ENCODE measurements at places on chromosomes 2 and 18.

GRCh38 chr2:124246170-124246569 is 221.1 kb downstream of the CNTNAP5 start:
- no peak for DNase-seq

GRCh38 chr2:196399096-196399495 is 227.7 kb upstream of the STK17B start:
- no peak for DNase-seq

DNA sequence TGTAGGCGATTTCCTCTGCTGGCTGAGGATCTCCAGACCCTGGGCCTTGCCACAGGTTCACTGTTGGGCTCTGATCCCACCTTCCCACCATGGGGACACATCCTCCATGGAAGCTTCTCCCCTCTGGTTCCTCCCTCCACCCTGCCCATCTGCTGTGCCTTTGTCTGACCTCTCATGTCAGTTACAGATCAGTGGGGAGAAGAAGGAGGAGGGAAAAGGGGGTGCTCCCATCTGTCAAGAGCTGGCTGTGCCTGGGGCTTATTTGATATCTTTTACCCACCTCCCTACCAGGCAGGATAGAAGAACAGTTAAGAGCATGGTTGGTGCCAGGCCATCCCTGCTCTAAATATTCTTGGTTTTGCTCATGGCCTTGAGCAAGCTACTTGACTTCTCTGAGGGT is 12.3 kb upstream of the DNAJB2 start:
- DNase-seq = no peak

GRCh38 chr2:238518172-238518820 is 91.6 kb downstream of the ASB1 start:
- no peak for DNase-seq

- DNase-seq = no peak
These were observed 3.4 kb upstream of the FAM161A start for GRCh38 chr2:61857224-61857623.

GRCh38 chr18:71554686-71555085 is 989.5 kb downstream of the CBLN2 start:
- no peak for DNase-seq

GRCh38 chr18:48813833-48814489 is 136.8 kb downstream of the SMAD7 start:
- DNase-seq = peak; percentile 53

GRCh38 chr2:6073191-6074088 is 381.3 kb downstream of the SOX11 start:
- no peak for DNase-seq

DNA sequence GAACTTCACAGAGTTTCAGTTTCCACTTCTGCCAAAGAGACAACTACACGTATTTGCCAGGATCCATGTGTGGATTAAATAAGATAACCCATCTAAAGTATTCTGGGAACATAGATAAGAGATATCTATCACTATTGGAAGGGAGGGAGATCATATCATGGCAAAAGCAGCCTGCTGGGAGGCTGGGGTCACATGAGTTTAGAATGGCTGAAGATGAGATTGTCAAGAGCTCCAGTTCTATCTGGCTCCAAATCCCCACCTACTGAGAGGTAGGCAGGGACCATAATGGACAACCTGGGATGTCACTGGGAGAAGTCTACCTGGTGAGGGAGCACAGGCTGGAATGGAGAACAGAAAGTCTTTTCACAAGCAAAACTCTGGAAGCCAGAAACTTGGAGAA is 192.6 kb upstream of the ST6GAL2 start:
- no peak for DNase-seq

DNA sequence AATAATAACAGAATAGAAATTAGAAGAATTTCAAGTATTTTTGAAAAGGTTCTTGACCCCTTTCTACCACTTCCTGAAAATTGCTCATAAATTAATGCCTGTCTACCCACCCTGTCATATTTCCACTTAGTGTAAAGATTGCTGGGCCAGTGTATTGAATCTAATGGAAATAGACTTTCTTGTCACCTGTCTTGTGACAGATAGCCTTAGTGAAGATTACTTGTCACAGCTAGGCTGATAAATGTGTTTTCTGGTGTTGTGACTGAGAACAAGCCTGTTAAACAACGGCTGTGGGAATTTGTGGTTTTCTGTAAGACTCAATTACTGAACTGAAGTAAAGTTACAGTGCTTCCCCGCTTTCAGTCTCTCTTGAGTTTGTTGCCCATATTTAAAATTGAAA is 37.0 kb downstream of the PIK3C3 start:
- DNase-seq = no peak

GRCh38 chr2:218979846-218980734 is 4.9 kb downstream of the FEV start:
- DNase-seq = peak; percentile 85

DNA sequence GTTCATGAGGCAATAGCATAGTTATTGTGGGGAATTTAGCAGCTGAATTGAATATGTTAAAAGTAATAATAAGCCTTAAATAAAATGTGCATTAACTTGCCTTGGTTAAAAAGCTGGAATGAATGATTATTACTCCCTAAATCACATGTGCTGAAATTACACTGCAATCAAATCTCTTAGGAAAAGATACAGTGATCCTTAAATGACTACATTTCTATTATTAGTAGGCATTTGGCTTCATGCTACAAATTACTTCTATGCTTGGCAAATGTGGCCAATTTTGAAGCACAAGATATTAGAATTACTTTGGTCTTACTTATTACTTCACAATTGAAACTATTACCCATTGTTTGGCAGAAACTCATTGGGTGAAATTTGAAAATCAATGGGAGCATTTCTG is 5.4 kb downstream of the RND3 start:
- DNase-seq = no peak

- no peak for DNase-seq
These were observed 78.6 kb downstream of the RFTN2 start for GRCh38 chr2:197596766-197597165.

GRCh38 chr2:25405611-25406295 is 64.0 kb upstream of the DNMT3A start:
- no peak for DNase-seq

DNA sequence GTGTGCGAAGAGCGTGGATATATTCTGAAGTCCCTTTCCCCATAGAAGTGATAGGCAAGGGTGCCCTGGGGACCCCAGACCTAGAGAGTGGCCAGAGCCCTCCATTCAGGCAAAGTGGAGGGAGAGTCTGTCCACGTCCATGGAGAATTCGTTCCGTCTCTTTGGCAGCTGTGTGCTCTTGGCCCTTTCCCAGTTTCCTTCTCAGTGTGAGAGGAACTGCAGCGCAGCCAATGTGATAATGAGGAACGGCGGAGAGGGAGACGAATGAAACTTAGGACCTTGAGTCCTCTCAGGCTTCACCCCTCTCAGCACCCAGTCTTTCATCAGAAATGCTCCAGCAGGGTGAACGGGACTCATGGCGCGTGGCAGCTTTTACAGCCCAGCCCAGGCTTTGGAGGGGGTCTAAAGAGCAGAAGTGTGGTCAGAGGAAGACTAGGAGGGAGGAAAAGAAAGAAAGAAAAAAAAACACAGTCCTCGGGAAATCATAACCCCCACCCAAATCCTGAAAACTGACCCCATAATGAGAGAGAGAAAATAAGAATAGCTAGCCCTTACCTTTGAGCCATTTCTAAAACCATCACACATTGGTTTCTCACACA is 95.0 kb upstream of the RIOK3 start:
- no peak for DNase-seq

GRCh38 chr2:147255812-147256211 is 589.0 kb upstream of the ACVR2A start:
- no peak for DNase-seq

GRCh38 chr2:168050377-168050776 is 197.0 kb downstream of the STK39 start:
- no peak for DNase-seq

GRCh38 chr18:79092874-79093273 is 23.7 kb downstream of the ATP9B start:
- DNase-seq = no peak

GRCh38 chr18:47877892-47878291 is 52.6 kb downstream of the SMAD2 start:
- no peak for DNase-seq

DNA sequence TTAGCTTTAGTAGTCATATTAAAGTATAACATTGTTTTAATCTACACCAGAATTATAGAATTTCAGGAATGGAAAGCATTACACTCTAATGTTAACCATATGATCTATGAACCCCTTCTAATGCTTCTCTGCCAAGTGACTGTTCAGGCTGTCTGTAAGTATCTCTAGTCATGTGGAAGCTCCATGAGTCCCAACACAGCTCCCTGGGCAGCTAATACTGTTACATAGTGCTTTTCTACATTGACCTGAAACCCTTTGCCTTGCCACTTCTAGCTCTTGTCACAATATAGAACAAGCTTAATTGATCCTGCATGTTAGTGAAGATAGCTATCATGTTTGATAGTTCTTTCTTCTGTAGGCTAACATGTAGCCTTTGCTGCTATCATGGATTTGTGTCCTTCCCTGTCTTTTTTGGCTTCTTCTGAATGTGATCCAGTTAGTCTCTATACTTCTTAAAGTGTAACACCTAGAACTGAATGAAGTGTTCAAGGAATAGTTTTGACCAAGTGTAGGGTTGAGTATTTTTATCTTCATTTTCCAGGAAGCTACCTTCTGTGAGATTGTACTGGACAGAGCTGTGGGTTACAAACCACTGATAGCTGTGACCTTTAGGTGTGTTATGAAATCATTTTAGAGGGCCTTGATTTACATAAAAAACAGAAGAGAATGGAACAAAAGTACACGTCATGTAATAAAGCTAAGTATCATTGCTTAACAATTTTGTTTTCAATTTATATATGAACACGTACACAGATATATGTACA is 23.7 kb downstream of the BABAM2 start:
- DNase-seq = no peak

- no peak for DNase-seq
These were observed 1176.9 kb upstream of the LRRTM1 start for GRCh38 chr2:81481242-81481993.

- DNase-seq = no peak
These were observed 63.3 kb upstream of the TMEM182 start for GRCh38 chr2:102698369-102699111.

GRCh38 chr2:218081063-218081462 is 12.0 kb downstream of the RUFY4 start:
- DNase-seq = no peak

DNA sequence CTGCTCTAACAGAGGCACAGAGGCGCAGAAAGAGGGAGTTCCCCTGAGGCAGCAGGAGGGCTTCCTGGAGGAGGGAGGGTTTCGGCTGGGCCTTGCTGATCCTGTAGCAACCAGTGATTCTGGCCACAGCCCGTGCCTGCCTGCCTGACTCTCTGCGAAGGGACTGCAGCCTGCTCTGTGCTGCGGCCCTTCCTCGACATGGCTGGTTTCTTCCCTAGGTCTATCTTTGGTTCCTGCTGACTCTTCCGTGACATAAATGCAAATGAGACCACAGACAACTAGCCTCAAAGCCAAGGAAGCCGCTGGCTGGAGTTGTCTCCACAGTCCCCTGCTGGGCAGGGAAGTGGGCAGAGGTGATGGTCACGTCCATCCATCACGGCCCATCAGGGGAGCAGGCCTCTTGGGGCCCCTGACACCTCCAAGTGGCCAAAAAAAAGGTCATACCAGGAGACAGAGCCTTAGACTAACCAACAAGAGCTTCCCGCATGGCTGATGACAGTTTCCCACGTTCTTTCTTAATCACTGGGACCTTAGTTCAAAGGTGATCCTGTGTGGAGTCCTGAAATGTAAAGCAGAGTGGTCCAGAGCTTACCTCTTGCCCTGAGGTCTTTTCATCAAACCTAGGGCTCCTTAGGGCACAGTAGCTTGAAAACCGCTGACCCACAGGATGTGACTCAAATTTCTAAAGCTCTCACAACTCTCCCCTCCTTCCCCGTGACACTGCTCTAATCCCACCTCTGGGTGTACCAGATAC is 55.3 kb downstream of the HS1BP3 start:
- DNase-seq = no peak

GRCh38 chr18:62187543-62188510 is 772 bp downstream of the RELCH start:
- DNase-seq = peak; percentile 33

DNA sequence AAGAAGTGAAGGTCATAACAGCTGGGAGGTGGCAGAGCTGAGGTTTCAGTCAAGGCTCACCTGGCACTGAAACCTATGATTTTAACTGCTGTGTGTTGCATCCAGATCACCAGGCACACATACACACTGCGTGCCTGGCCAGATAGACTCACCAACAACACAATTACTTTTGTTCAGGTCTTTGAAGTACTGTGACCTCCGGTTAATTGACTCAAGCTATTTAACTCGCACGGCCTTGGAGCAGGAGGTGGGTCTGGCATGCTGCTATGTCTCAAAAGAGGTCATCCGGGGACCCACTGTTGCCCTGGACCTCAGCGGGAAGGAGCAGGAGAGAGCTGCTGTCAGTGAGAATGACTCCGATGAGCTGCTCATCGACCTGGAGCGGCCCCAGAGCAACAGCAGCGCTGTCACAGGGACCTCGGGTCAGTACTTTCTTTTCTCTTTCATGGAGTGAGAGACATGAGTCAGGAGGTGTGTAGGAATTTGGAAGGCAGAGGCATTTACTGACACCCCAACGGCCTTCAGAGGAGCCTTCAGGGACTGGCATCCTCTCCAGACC is 104.1 kb downstream of the ESCO1 start:
- no peak for DNase-seq

GRCh38 chr2:215271446-215271845 is 40.4 kb upstream of the ATIC start:
- DNase-seq = no peak

- DNase-seq = peak; percentile 15
These were observed 23.4 kb upstream of the TANK start for GRCh38 chr2:161136696-161137324.

GRCh38 chr2:65786007-65786717 is 353.8 kb upstream of the SPRED2 start:
- DNase-seq = no peak

DNA sequence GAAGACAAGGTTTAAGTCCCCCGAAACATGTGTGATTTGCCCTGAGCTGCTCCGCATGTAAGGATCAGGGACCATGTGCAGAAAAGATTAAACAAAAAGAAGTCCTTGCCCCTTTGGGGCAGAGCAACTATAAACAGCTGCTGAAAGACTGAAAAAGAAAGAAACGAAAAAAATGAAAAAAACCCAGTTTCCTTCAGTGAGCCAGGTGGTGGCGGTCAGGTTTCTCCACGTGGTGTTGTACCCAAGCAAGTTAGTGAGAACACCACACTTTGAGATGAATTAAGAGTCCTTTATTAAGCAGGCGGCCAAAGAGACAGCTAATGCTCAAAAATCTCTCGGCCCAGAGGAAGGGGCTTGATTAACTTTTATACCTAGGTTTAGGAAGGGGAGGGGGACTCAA is 404.9 kb upstream of the SYT4 start:
- DNase-seq = no peak

GRCh38 chr2:118403658-118404451 is 315.6 kb downstream of the INSIG2 start:
- no peak for DNase-seq

GRCh38 chr2:30371028-30371689 is 75.9 kb upstream of the LCLAT1 start:
- DNase-seq = no peak

Measured in CD4-positive, alpha-beta T cell treated with Interleukin-17A for 4 hours (primary cell).